ENCODE measurements at places on chromosomes 16 and 17.

GRCh38 chr17:6679241-6679640, 27.7 kb downstream of the C17orf100 start:
- DNase-seq: no peak

DNA sequence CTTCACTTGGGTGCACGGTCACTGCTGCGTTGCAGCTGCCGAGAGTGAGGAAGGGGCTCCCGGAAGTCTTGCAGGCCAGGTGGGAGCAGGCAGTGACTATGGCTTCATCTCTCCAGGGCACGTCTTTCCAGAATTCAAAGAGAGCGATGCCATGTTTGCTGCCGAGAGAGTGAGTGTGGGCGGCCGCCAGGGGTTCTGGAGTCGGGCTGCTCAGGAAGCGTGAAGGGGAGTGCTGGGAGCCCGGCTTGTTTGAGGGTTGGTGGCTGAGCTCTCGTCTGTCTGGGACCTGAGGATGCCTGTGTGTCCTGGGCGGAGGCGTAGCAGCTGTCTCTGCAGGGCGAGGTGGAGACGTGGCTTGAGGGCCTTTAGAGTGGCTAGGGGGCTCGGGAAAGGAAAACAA, 6.3 kb downstream of the HGS start:
- no peak for DNase-seq

DNA sequence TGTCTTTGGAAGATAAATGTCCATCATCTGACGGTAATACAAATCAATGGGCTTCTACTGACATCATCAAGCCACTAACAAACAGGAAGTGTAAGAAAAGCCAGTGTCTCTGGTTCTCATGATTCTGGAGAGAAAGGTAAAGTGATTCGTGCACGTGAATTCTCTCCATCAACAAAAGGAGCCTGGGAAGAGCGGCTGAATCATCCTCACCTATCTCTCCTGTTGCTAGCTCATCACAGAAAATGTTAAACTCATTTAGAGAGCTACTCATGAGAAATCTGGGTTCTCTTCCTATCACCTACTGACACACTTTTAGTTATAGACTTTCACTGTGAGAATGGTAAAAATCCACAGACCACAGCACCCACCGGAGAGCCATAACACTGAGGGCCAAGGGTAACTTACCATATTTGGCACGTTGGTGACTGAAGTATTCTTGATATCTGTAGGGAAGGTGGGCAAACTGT, 70.3 kb downstream of the CREBBP start:
- no peak for DNase-seq

DNA sequence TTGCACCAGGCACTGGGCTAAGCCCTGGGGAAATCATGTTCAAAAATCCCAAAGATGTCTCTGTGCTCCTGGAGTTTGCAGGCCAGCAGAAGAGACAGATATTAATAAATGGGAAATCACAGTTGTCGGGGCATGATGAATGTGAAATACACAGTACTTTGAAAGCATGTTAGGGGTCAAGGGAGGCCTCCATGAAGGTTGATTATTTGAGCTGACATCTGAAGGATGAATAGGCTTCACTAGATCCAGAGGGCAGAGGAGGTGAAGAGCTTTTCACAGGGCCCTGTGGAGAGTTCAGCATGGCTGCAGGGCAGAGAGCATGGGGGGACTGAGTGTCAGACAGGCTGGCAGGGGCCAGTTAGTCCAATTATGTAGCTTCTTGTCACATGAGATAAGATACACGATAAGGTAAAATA, 2.6 kb downstream of the ANKRD40CL start:
- no peak for DNase-seq

GRCh38 chr17:57999496-58000017, 7.5 kb downstream of the SRSF1 start:
- no peak for DNase-seq

DNA sequence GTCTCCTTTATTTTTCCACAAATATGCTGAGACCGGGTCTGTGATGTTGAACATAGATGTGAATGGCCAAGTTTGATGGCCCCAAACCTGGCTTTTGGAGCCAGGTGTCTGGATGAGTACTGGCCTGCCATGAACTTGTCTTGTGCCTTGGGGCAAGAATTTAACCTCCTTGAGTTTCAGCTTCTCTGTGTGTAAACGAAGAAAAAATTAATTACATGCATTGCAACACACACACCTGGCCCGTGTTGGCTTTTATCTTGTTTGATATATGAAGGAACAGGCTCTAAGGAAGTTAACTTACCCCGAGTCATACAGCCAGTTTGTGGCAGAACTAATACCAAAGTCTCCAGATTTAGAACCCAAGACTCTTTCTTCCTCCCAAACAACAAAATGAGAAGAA, 13.1 kb downstream of the FBXO39 start:
- no peak for DNase-seq

DNA sequence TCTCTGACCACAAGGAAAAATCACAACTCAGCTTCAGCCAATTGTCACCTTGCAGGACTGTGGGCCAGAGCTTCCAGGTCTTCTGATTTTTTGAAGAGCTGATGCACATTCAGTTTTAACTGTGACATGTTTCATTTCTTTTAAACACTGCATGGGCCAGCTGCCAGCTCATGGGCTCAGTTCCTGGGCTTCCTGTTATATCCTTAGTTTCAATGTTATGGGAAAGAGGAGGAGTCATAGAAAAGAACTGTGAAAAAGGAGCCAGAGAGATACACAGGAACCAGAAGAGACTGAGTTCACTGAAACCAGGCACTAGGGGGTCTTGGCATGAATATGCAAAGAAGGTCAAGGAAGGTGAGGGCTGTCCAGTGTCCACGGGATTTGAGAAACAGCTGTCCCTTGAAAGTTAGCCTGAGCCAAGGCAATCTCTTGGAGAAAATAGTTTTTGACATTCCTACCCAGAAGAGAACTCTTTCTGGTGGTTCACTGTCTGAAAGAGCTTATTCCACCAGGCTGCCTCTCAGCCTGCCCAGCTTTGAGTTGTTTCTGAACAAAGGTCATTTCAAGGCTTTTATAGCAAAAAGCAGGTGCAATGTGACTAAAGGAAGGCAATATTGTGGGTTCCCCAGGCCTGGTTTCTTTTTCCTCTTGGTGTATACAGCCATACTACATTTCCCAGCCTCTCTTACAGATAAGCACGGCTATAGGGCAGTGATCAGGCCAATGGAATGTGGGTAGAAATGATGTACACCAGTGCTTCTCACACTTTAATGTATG, 10.5 kb downstream of the PDILT start:
- DNase-seq: no peak

- DNase-seq: no peak
Observed at GRCh38 chr16:80541306-80541694, 507 bp downstream of the DYNLRB2 start.

- DNase-seq: no peak
Observed at GRCh38 chr17:41329279-41329948, 13.9 kb upstream of the KRTAP17-1 start.

- no peak for DNase-seq
Observed at GRCh38 chr17:75504347-75505151, 10.8 kb downstream of the CASKIN2 start.

DNA sequence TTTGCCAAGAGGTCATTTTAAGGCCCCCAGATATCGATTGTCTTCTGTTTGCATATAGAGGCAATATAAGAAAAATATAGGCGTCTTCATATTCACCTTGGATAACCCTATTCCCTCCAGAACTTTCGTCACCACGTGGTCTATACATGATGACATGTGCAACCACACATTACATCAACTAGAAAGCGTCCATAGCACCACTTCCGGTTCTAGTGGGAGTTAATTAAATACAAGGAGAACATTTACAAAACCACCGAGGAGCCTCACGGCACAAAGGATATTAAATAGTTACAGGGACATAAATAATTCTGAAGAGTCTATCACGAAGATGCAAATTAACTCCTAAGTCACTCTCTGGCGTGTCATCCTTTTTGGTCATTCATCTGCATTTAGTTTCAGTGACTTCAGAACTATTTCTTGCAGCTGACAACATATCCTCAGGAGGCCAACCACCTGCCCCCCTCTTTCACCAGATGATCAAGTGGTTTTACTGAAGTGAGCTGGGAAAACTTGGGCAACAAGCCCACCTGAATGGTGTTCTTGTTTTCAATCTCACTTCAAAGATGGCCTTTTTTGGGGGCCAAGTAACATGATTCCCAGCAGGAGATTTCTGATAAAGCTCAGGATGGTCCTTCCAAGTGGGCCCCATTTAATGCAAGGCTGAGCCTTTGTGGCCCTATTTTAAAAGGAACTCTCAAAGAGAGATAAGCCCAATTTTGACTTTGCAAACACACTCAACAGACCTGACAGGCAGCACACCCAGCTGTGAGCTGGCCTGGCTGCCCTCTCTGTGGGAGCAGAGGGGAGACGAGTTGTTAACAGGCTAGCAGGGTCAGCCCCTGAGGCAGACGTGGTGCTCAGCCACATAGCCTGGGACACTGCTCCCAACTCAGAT, 15.3 kb downstream of the CMTM3 start:
- DNase-seq: no peak
